Hematopoietic multipotent progenitor cell treated with erythropoietin and hydrocortisone succinate and interleukin-3 and kit ligand, for 15 days (in vitro differentiated cells): ENCODE measurements at places on chromosomes 11 and 22.

DNA sequence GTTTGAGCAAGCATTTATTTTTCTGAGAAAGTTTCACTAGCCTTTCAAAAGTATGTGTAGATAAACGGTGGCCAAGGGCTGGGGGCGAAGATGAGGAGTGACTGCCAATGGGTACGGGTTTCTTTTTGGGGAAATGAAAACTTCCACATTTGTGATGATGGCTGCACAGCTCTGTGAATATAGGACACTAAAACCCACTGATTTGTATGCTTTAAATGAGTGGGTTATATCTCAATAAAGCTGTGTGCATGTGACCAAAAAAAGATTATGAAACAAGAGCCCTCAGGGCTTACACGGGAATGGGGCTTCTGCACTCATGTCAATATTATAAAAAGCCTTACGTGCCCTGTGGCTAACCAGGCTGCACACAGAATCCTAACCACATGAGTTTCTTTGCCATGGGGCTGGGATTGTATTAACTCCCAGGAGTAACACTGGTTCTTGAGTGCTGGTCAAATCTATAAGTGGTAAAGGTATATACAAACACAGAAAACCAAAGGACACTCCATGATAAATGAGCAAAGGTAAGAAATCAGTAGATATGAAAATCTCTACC lies 31.3 kb downstream of the ABCC8 start:
- DNase-seq, result no peak

GRCh38 chr11:108197351-108197750 lies 25.1 kb downstream of the NPAT start:
- DNase-seq, result no peak

GRCh38 chr11:133815636-133816035 lies 29.7 kb downstream of the SPATA19 start:
- no peak for DNase-seq

- no peak for DNase-seq
Measured at GRCh38 chr11:120465921-120466534, 45.5 kb upstream of the GRIK4 start.

- DNase-seq, result no peak
Measured at GRCh38 chr11:47152126-47152952, 24.3 kb downstream of the ARFGAP2 start.

- no peak for DNase-seq
Measured at GRCh38 chr11:26937386-26937785, 56.5 kb upstream of the FIBIN start.

DNA sequence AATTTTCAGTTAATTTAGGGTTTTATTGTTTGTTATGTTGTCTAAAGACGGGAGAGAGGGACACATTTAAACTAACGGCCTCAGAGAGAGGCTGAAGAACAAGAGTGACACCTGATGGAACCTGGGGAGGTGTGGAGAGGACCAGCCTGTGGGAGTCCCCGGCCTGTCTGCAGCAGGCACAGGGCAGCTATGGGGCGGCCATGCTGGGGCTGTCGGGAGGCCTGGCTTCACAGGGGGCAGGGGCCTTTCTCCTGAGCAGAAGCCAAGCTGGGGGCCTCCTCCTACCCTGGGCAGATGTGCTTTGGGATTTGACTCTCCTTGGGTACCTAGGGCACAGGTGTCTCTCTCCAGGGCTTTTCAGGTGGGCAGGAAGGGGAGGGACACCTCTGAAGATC lies 21.9 kb downstream of the RELT start:
- DNase-seq, result no peak

DNA sequence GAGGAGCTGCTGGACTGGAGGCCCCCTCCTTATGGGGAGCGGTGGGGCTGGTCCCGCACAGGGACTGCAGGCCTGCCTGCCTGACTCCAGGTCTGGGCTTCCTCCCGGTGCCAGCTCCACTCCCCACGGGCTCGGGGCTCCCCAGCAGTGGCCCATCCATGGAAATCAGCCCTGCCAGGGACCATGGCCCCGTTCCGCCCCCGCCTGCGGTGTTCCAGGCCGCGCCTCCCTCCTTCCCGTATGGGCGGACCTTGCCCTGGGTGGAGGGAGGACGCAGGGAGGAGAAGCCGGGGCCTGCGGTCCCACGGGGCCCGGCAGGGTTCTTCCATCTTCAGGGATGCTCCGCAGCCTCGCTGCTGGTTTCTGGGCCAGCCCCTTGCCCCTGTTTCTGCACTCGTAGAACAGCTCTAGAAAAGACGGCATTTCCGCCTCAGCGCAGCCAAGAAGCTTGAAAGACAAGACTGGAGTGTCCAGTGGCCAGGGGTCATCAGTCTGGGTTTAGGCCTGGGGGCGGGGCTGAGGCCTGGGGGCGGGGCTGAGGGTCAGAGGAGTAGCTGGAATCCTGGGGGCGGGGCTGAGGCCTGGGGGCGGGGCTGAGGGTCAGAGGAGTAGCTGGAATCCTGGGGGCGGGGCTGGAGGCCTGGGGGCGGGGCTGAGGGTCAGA lies 1330.6 kb downstream of the BRD1 start:
- no peak for DNase-seq

DNA sequence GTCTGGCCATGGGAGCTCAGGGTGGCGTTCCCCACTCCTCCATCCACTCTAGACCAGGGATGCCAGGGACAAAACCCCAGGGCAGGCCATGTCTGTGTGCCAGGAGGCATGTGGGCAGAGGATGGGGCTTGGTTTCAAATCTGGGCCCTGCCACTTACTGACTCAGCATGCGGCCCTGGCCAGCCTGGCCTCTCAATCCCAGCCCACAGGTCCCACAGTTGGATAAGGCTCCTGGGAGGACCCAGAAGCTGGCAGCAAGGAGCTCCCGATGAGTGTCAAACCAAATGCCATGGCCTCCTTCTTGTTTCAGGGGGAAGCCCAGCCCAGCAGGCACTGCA lies 1290.4 kb downstream of the BRD1 start:
- no peak for DNase-seq

DNA sequence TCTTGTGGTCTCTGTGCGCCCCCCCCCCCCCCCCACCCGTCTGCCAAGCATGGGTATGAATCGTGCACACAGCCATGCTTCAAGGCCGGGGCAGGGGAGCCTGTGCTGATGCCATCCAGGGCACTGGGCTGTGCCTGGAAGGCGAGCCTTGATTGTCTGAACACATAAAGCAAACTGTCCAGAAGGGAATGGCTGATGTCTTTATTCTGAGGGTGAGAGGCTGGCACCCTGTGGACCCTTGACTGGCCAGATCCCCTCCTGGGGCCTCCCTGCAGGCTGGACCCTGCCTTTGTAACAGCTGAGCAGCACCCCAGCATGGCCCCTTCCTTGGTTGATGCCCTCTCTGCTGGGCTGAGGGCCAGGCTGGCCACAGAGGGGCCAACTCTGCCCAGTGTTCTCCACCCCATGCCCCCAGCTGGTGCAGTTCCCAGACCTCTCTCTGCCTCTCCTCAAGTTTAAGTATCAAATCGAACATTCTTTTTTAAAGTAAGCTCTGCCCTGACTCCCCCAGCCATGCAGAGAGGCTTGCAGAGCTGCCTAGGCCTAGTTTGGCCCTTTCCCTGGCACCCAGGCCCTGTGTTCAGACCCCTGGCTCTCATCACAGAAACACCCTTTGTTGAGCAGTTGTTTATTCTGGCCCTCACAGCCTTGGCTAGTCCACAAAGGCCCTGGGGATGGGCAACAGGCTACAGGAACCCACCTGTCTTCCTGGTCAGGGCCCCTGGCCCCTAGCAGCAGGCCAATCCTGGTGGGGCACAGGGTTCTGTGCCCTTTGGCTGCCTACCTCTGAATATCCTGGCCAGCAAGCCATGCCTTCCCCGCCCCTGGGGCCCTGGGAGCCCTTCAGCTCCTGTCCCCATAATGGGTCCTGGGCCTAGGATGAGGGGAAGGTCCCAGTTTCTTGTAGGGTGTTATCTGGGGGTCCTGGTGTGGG lies 3.9 kb upstream of the RANBP1 start:
- DNase-seq, result no peak

GRCh38 chr11:34063061-34063795 lies 11.7 kb downstream of the CAPRIN1 start:
- no peak for DNase-seq

- DNase-seq, result no peak
Measured at GRCh38 chr22:45757068-45757467, 85.4 kb downstream of the ATXN10 start.

DNA sequence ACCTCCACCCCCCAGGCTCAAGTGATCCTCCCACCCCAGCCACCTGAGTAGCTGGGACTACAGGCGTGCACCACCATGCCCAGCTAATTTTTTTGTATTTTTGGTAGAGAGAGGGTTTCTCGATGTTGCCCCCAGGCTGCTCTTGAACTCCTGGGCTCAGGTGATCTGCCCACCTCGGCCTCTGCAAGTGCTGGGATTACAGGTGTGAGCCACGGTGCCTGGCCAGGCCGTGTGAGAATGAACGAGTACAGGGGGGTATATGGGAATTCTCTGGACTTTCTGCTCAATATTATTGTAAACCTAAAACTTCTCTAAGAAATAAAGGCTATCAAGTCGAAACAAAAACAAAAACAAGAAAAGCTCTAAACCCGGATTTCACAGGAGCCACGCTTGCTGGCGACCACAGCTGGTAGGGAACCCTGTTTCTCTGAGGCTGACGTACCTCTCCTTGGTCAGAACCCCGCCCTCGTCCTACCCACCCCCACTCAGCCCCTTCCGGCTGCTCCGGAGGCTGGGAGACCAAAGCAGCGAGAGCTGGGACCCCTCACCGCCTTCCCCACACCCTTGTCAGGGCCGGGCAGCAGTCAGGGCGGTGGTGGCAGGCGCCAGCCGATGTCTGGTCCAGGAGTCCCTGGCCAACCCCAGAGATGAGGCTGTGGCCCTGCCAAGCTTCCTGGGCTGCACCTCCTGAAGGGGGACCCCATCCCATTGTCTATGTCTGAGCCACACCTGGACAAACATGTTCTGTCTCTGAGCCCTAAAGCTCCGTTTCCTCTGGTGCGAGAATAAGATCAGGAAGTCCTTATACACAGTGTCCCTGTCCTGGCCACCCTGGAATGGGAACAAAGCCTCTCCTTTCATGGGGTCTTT lies 52.1 kb downstream of the LINC01488 start:
- DNase-seq, result no peak

- no peak for DNase-seq
Measured at GRCh38 chr11:26944866-26945664, 48.8 kb upstream of the FIBIN start.

GRCh38 chr11:73430326-73430725 lies 54.1 kb downstream of the RELT start:
- DNase-seq, result no peak

DNA sequence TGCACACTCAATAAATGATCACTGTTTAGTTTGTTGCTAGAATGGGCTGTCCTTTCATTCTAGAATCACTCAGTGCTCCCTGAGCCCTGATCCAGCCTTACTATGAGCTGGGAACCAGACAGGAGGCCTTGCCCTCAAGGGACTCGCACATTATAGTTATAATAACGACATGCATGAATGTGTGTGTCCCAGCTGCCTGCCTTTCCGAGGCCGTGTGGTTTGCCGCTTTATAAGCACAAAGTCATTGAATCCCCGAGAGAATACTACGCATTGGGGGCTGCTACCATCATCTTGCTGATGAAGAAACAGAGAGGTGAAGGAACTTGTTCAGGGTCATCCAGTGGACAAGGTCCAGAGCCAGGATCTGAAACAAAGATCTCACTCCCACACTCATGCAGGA lies 75.7 kb downstream of the NFAM1 start:
- no peak for DNase-seq

DNA sequence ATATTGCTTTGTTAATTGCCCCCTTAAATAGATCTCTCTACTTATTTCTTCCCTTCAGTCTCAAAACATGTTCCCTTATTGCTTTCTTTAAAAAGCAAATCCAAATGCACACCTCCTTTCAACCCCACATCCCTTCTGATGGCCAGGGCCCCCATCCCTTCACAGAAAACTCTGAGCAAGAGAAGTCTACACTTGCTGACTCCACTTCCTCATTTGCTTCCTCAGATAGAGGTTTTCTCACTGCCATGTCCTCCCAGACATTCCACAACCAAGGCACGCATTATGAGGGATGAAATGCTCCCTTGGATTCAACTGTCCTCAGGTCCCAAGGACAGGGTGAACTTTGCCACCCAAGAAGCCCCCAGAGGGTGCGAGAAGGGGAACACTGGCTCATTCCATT lies 43.1 kb downstream of the CSNK2A3 start:
- no peak for DNase-seq

DNA sequence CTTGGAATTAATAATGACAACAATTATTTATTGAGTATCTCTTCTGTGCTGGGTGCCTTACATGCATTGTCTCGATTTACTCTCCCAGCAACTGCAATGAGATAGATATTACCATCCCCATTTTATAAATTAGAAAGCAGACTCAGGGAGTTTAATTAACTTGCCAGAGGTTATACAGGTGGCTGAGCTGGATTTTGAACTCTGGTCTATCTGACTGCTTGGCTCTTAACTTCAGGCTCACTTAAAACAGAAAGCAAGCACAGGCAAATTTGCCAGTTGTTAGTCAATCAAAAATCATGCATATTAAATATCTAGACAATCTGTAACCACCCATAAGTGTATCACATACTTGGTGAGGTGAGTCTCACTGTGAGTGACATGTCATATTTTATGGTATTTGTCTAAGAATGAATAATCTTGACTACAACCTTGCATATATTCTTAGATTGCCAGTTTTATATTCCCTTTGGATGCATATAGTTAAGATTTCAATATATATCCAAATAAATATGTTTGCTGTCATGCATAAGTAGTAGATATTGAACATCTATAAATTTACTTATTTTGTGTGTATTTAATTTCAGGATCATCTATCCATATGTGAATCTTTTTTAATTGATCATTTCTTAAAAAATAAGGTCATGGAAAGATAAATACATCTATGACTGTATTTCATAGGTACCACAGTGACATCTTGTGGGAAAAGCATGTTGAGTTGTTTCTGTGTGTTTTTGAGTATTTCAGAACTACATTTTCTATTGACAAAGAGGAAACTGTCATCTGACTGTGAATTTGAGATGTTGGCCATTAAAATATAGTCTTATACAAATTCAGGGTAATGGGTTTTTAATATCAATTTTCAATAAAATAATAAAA lies 112.0 kb upstream of the ARHGAP42 start:
- DNase-seq, result no peak

GRCh38 chr22:25419247-25420113 lies 145.0 kb upstream of the GRK3 start:
- DNase-seq, result no peak

DNA sequence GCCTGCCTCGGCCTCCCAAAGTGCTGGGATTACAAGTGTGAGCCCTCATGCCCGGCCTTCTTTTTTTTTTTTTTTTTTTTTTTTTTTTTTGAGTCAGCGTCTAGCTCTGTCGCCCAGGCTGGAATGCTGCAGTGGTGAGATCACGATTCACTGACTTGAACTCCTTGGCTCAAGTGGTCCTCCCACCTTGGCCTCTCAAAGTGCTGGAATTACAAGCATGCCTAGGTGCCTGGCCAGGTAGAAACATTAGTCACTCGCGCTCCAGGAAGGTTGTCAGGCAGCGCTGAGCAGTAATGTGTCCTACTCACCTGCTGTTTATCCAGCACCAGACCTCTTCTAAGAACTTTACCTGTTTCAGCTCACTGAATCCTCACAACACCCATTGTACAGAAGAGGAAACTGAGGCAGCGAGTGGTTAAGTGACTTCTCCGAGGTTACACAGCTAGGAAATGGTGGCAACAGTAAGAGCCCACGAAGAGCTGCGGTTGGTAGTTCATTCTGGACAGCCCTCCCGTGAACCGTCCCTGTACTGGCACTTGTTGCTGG lies 496 bp upstream of the CST6 start:
- no peak for DNase-seq

GRCh38 chr11:46278387-46279125 lies 1.1 kb downstream of the CREB3L1 start:
- peak; percentile 53 for DNase-seq

- no peak for DNase-seq
Measured at GRCh38 chr11:80758787-80759186, 1318.0 kb upstream of the TENM4 start.
